ENCODE measurements at places on chromosomes 11 and 22. TPM values are rescaled to one million over a fixed set of nuclear protein-coding genes. Genes with fewer than 3 reads are reported as not detected.

DNA sequence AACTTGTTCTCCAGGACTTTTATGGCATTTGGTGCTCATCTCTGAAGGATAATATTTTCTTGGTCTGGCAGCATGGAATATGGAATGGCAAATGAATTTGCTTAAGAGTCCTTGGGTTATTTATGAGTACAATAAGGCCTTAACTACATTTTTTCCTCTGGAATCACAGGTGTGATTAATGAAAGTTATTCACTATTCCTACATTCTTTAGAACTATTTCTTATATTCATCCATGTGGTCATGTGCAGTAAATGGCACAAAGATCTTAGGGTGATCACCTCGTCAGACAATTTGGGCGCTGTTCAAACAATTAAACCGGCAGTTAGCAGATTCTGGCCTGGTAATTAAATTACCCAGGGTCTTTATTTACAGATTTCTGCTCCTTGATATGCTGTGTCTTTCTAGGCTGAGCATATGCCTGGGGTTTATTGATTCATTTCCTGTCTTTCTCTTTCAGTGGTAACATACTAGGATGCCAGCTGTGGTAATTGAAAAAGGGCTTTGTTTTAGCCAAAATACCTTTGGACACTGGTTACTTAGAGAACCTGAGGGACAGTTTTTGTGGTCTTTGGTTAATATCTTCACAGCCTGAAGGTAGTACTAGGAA lies 31.6 kb downstream of the SIK2 start:
- DNase-seq = no peak

DNA sequence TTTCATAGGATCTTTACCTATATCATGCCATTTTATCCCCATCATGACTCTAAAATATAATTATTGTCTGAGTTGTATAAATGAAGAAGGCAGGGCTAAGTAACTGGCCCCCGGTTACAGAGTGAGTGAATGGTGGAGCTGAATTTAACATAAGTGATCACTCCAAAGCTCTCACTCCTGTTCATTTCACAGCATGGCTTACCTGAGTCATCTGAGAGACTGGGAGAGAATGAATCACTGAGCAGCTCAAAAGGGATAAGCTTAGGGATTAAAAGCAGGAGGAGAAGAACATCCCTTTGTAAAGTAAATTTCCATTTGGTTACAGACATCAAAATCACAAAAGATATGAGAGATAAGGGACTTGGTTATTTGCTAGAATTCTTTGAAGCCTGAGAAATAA lies 294.0 kb upstream of the CTSC start:
- no peak for DNase-seq

DNA sequence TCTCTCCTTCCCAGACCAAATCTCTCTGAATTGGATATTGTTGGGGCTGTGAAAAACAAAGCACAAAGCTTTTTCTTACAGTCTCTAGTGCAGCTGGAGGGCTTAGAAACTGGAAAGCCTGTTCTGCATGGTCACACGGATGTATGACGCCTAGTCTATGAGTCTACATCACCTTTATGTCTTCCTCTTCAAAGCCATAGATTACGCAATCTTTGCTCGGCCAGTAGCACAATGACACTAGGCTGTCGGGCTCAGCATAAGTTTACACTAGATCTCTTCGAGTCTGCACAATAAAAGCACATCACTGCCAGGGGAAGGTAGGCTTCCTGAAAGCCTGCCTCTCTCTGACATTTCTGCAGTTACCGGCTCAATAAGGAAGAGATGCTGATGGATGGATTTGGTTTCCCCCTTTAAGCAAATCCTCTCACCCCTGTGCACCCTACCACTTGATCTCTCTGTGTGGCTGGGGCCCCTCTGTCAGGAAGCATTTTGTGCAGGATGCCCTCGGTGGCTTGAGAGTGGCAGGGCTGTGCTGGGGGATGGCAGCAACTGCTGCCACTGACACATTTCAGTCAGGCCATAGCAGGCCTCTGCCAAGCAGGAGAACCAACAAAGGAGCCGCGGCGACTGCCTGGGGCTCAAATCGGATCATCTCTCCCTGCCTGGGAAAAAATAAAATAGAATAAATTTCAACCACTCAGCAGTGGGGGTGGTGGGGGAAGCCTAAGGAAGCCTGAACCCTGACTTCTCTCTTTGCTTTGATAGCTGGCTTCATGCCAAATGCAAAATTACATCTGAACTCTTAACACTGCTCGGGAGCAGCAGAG lies 1272.8 kb downstream of the LRRC4C start:
- no peak for DNase-seq

DNA sequence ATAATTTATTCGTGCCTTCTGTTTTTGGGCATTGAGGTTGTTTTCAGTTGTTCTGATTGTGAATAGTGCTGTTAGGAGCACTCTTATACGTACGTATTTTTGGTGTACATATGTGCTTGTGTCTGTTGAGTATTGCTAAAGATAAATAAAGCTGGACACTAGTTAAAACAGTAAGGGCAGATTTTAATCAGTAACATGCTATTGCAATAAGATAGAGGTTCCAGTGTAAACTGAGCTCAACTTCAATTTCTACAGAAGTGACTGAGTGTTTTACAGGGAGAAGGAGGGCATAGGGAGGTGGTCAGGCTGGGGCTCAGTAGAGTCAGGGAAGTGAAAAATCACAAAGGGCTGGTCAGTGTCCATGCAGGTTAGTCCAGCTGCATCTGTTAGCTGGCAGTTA lies 76.0 kb upstream of the PARVA start:
- no peak for DNase-seq

DNA sequence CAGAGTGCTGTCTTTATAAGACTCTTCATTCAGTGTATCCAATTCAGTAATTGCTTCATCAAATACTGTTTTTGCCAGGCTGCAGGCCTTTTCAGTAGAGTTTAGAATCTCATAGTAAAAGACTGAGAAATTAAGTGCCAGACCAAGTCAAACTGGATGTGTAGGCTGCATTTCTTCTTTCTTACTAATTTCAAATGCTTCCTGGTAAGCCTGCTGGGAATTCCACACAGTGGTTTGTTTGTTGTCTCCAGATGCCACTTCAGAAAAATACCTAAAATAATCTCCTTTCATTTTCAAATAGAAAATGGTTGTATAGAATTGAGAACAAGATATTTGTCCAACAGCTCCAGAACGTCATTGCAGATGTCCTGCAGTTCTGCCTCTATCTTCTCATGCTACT lies 34.7 kb downstream of the LDHAL6A start:
- DNase-seq = no peak

DNA sequence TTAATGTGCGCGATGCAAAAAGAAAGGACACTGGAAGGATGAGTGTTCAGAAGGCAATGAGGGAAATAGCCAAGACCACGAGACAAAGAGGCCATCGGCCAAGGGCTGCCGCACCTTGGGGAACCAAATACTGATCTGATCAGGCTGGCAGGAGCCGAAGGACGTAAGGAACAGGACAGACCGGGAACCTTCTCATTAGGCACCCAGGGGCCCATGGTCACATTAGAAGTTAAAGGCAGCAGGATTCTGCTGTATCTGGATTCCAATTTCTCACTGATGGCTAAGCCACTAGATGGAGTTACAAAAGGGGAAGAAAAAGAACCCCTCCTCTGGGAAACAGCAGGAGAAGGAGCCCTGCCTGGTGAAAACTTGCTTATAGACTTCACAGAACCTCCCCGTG lies 28.8 kb upstream of the CPT1A start:
- no peak for DNase-seq

DNA sequence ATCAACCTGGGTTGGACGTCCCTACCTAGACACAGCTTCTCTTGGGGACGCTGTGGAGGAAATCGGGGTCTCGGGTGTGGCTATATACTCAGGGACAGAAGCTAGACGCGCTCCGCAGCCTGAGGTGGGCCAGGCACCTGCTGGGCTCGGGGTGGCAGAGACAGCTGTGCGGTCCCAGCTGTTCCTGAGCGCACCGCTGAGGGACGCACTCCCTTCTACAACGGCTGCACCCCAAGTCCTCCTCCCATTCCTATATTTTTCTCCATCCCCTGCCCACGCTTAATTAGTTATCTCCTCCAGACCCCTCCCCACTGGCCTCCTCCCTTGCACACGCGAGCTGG lies 188 bp upstream of the MTNR1B start:
- DNase-seq = no peak

Gene LRRC4C
- 0.43 TPM for total RNA-seq

Gene CAPN5
- total RNA-seq = 4.0 TPM

Gene TMEM45B
- 0.11 TPM for total RNA-seq

Gene ADM2
- total RNA-seq = 0.13 TPM

Gene TMPRSS4
- total RNA-seq = 0.32 TPM

Gene NPTXR
- total RNA-seq = 23.5 TPM

Gene MPZL2
- total RNA-seq = 24.2 TPM

Measured in cardiac septum (tissue), 1 donor.